NCI-H1694 treated with DMSO at 0.1 percent for 48 hours (cell line): ENCODE measurements at places on chromosomes 1 and 21.

- no peak for DNase-seq
Measured at GRCh38 chr1:84884671-84885389, 8.2 kb downstream of the LPAR3 start.

DNA sequence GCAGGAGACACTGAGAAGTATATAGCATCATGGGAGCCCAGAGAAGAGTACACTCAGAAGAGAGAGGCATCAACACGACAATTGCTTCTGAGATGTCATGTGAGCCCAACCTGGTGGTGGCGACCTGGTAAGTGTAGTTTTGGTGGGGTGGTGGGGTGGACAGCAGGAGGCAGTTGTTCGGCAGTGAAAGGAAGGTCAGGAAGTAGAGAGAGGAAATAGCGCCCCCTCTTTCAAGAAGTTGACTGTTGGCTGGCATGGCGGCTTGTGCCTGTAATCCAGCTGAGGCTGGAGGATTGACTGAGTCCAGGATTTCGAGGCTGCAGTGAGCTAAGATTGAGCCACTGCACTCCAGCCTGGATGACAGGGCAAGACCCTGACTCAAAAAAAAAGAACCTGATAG, 12.6 kb downstream of the RSPO1 start:
- DNase-seq = no peak

DNA sequence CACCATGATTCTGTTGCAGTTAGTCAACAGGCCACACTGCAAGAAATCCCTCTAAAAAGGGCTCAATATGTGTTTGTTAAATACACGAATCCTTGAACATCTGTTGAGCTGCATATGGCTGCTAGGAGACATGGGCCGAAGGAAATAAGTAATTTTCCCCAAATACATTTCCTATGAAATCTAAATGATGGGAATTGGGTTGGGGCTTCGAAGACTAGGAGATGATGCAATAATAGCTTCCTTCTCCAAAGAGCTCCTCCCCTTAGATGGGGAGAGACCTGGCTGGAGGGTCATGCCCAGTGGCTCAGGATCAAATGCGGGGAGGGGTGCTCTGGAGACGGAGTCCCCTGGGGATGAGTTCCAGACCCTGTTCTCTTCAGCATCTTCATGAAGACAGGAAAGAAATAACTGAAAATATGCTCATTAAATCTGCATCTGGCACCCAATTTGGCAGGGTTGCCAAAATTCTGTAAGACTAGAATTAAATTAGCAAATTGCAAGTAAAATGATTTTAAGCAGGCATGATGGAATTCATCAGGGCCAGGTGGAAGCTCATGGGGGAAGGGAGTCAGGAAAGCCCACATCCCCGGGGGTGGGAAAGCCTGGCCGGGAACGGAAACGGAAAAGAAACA, 165.0 kb upstream of the EDN2 start:
- DNase-seq = no peak

DNA sequence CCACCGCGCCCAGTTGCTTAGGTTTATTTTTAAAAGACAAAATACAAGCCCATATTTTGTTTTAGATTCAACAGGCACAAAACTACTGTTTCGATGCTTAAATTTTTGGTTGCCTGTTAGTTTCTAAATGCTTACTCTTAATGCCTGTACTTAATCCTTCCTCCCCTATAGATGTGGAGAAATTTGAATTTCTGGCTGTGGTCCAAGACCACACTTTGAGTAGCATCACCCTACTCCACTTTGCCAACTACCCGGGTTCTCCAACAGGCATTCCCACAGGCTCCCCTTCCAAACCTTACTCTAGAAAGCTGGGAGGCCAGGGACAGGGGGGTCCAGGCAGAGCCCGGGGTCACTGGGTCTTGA, 20.0 kb downstream of the LACTBL1 start:
- DNase-seq = no peak

DNA sequence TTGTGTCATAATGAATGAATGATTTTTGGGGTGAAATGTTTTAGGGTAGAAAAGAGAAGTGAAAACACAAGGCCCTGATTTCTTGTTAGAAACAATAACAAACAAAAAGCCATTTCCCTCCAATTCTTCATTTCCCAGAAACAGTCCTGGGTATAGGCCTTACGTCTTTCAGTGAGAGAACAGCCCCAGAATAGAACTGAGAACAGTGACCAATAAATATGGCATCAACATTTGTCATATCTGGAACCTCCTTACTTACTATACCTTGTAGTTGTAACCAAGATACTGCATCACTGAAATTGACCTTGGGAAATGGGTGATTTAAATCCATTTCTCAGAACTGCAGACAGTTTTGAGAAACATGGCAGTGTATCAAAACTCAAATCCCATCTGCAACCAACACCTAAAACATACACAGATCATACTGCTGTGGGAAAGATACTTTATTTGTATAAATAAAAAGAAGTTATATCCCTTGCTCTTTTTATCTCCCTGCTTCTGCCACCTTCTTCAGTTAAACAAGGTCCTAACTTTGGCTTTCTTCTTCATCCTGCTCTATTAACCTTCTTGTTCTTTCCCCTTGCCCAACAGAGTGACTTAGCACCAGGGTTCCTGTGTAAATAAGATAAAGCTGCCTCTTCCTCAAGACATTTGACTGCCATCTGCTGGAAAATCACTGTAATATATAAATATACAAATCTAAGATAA, 19.5 kb downstream of the XKR8 start:
- DNase-seq = peak; percentile 15

DNA sequence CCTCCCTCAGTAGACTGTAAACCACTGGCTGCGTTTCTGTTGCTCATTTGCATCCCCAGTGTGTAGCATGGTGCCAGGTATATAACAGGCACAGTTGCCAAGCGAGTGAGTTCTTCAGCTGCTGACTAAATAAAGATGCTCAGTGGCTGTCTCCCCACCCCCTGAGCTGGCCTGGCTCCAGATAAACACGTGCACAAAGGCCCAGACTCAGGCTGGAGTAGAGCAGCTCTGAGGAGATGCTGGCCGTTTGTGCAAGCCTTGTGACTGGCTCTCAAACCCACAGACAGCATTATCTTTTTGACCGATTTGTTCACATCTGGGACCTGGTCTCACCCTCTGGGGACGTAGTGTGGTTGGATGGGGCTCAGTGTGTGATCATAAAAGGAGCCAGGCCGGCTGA, 7.1 kb downstream of the CHRNB2 start:
- DNase-seq = peak; percentile 81

DNA sequence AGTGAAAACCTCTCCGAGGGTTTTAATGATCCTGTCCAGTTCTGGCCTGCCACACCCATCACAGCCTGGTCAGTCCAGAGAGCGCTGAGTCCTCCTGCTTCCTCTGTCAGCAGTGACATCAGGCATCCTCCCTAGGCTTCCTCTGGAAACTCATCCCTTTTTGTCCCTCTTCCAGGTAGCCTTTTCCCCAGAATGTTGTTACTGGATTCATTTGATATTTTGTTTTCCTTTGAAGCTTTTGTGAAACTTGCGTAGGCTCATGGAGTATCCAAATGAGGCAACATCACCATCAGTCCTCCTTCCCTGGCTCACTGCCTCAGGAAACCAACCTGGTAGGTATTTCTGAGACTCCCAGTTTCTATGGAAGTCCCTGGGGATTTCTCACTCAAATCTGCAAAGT, 27.0 kb upstream of the IGSF3 start:
- DNase-seq = no peak

DNA sequence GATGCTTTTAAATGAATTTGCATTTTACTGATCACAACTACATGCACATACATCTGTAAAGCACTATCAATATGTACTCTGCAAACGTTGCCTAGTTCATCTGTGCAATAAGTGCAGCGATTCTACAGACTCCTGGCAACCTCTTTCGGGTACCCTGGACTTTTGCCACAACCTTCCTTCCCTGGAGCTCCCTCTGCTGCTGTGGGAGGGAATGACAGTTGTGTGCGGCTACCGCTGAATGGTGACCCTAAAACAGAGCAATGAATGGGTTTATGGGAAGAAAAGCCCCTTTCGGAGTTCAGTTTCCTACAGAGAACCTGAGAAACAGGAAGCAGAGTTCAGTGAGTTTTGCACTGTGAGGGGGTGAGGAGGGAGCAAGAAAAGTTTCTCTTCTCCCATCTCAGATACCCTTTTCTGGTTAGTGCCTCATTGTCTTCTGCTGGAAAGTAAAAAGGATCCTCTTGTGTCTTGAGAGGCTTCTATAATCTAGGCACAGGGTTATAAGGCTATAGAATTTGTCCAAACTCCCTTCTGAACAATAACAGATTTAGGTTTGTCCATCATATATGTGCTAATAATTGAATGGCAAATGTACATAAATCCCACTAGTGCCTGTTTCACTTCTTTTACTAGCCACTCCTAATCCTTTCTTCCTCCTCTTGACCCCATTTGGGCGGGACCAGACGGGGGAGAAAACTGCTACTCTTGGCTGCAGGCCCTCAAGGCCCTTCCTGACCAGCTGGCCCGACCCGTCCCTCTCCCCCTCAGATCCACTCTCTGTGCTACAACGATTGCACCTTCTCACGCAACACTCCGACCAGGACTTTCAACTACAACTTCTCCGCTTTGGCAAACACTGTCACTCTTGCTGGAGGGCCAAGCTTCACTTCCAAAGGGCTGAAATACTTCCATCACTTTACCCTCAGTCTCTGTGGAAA, 19.8 kb upstream of the SARS1 start:
- DNase-seq = peak; percentile 64

- DNase-seq = peak; percentile 93
Measured at GRCh38 chr1:201311356-201312011, 28.2 kb downstream of the PKP1 start.

DNA sequence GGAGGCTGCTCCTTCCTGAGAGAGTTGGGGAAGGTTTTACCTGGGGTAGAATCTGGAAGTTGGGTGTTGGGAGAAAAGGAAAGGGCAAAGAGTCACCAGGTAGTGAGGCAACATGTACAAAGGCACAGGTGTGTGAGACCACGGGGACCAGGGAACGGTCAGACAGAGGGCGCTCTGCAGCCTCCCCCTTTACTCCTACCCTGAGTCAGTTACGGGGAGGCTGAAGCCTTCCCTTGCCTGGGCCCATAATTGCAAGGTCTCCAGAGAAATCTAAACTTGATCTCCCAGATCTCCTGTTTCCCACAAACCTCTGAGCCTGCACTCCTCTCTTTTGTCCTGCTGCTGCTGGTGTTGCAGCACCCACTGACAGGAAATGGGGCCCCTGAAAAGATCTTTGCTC, 22.0 kb downstream of the CCN1 start:
- no peak for DNase-seq

DNA sequence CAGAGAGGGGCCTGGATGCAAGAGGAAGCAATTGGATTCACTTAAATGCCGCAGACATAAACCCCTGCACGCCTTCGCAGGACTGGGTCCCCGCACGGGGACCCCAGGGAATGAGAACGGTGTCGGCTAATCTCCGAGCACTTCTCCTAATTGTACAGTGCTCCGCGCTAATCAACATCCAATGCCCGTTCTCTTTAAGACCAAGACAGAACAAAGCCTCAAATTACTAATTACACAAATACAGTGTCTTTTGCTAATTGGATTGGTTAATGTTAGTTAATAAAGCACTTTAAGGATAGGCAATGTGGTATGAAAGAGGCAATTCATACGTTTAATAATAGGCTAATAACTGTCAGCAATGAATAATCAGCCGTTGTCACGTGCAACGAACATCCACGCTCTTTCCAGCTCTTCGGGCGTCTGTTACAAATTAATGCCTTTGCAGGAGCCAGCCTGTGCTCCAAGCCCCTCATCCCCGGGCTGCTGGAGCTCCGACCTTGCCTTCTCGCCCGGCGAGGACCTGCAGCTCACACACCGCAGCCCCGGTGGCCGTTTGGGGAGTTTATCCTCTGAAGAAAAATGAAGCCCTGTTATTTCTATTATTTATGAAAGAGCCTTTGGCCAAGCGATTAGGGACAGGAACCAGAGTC, 157.8 kb downstream of the PRDM16 start:
- no peak for DNase-seq

DNA sequence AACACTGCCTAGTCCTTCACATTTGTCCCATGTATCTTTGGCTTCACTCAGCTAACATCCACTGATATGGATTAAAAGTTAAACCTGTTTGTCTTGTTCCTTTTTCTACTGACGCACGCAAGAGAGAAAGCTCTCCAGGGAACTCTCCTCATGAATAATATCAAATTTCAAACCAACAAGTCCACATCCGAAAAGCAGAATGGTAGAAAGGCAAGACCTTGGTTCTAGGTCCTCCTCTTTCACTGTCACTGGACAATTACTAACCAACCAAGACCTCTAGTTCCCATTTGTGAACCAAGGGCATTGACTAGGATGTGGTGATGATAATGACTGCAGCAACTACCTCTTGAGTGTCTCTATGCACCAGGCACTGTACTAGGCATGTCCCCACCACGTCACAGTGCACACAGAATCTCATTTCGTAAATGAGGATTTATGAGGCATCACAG, 8.4 kb downstream of the PLPP3 start:
- DNase-seq = no peak

DNA sequence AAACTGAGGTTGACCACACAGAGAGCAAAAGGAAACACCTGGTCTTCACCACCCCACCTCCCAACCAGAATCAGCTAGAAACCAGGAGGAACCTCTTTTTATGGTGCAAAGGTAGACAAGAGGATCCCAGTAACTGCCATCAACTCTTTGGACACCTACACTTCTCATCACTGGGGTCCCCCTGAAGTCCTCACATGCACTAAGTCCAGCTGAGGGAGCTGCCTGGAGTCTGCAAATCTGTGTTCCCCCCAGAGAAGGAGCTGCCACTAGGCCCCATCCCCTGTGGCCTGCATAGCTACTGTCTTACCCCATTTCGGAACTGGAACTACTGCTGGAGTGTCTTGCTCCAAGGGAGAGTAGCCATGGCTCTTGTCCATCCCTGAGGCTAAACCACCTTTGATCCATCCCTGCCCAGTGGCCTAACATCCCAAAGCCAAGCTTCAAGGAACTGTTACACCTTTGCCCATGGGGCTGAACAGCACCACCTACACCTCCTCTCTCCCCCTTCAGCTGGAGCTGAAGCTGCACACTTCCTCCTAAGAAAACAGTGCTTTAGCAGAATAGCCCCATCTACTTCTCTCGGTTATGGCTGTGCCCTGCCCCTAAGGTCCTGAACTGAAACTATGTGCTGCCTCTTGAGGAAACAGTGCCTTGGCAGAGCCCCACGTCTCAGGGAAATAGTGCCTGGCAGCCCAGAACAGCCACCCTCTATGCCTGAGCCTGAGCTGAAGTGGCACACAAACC, 85.4 kb upstream of the CD53 start:
- no peak for DNase-seq

GRCh38 chr1:212482637-212483441, 50.1 kb downstream of the NENF start:
- DNase-seq = no peak

DNA sequence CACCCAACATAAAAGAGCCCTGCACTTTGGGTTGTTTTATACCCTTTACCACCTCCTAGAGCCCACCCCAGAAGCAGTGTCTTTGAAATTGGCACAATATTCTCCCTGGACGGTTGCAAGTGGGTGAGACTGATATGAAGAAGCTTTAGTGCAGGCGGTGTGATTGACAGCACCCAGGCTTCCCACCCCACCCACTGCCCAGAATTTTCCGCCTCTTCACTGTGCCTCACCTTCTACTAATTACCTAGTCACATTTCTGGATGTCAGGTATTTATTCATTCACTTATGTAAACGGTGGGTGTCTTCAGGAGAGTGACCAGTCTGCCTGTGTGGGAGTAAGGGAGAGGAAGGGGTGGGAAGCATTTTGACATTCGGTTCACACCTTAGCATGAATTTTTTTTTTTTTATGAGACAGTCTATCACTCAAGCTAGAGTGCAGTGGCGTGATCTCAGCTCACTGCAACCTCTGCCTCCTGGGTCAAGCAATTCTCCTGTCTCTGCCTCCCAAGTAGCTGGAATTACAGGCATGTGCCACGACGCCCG, 1.7 kb upstream of the FAM89A start:
- DNase-seq = no peak
